ENCODE measurements at places on chromosomes 13 and 19.

- no peak for DNase-seq
Measured at GRCh38 chr13:75812751-75813181, 176.6 kb downstream of the LMO7 start.

DNA sequence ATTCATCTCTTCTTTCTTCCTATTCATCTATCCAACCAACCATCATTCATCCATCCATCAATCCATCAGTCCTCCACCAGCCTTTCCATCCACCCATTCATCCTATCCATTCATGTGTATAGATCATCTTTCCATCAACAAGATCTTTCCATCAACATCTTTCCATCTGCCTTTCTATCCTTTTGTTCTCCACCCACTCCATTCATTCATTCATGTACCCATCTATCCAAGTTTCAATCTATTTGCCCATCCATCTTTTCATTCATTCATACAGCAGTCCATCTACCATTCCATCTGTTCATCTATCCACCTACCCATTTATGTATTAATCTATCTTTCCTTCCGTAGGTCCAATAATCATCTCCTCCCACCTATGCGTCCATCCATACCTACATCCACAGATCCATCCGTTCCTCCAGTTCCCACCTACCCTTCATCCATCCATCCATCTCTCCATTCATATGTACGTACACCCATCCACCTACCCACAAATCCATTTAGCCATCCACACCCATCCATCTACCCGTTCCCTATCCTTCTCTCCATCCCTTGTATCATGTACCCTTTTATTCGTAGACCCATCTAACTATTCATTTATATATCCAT is 53.3 kb downstream of the RYR1 start:
- DNase-seq = no peak

DNA sequence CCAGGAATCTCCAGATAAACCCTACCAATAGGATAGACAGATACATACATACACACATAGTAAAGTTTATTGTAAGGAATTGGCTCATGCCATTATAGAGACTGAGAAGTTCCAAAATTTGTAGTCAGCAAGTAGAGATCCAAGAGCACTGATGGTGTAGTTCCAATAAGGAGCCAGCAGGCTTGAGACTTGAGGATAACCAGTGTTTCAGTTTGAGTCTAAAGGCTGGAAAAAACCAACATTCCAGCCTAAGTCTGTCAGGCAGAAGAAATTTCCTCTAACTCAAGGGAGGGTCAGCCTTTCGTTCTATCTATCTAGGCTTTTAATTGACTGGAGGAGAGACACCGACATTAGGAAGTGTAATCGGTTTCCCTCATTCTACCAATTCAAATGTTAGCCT is 110.2 kb upstream of the TSHZ3 start:
- no peak for DNase-seq

DNA sequence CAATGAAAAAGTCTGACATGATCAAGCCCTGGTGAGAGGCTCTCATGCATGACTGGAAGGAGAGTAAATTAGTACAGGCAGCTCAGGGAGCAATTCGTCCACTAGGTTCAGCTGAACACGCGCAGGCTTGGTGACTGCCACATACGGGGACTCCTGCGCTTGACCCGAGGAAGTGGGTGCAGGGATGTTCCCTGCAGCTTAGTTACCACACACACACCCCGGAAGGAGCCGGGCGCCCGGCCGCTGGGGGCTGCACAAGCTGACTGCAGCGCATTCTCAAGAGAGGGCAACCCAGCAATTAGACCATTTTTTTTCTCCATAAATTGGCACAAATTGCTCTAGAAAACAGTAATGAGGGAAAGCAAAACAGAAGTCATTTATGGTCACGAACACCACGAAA is 23.0 kb upstream of the MIER2 start:
- no peak for DNase-seq

DNA sequence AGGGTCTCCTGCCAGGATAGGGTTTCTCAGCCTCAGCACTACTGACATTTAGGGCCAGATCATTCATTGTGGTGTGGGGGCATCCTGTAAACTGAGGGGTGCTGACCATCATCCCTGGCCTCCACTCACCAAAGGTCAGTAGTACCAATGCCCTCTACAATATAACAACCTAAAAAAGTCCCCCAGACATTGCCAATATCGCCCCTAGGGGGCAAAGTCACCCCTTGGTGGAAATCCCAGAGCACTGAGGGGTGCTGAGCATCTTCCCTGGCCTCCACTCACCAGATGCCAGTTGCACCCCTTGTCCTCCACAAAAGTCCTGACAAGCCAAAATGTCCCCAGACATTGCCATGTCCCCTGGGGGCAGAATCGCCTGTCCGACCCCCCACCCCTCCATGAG is 21.6 kb downstream of the CPAMD8 start:
- no peak for DNase-seq

GRCh38 chr13:20311596-20311995 is 79.5 kb upstream of the GJB6 start:
- no peak for DNase-seq

DNA sequence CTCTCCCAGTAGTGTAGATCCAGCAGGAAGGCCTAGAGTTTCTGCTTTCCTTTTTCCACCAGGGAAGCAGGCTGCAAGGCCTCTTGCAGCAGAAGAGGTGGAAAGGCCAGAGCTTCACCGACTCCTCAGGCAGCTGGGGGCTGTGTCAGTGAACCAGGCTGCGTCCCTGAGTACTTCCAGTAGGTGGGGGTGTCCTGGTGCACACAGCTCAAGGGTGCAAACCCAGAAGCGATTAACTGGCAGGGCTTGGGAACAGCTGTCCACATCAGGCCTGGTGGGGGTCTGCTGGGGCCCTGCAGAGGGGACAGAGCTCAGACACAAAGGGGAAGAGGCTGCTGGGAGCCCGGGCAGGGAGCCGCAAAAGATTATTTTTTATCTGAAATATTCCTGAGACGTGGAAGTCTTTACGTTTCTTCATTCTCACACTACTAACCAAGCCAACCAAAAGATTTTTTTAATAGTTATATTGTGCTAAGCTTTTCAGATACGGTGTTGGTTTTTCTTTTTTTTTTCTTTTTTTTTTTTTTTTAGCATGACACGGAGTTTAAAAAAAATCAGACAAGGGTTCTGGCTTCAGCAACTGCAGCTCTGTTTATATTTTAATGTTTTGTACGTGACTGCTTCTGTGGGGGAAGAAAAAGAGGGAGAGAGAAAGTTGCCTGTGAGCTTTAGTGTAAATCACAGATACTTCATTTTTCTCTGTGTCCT is 11.0 kb downstream of the TSHZ3 start:
- DNase-seq = no peak

GRCh38 chr13:35886332-35887114 is 244.7 kb downstream of the DCLK1 start:
- DNase-seq = no peak

GRCh38 chr13:28031220-28031895 is 42.9 kb upstream of the URAD start:
- no peak for DNase-seq

- no peak for DNase-seq
Measured at GRCh38 chr13:114237415-114238112, 2.9 kb downstream of the CDC16 start.

DNA sequence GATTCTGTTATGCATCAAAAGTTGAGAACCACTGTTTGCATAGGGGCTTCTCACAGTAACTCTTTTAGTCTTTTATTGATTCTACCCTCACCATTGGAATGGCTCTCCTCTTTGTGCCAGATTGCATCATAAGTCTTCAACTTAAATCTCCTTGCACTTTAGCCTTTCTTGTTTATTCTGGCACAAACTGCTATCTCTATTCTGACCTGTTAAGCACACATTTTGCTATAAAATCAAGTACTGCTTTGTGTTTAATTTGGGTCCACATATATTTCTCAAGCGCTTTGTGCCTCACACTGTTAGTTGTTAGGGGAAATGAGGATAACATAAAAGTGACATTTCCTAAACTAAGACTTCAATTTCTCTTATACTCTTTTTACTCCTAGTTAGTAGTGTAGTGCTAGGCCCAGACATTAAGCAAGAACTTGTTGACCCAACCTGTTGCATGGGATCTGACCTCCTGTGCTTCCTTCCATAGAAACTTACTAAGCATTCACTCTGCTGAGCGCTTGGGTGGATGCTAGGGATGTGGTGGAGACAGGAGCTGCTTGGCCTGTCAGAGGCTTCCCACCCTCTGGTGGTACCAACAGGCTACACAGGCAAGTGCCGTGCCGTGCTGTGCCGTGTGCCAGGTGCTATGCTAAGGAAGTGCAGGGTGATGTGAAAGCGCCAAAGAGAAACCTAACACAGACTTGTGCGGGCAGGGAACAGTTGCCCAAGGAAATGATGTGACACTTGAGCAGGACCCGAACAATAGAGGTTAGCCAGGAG is 1.2 kb downstream of the UTP14C start:
- DNase-seq = no peak

GRCh38 chr13:98879127-98879520 is 98.7 kb downstream of the DOCK9 start:
- no peak for DNase-seq

DNA sequence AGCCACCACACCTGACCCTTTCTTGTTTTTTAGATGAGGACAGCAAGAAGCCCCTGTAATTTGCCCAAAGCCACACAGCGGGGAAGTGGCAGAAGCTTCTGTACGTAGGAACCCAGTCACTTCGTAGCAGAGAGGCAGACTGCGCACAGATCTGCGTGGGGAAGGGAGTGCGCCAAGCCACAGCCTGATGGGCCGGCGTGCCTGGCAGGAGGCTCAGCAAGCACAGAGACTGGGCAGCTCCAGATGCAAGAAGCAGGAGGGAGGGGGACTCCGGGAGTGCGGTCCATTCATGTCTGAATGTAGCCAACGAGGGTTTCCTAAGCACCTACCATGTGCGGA is 347 bp upstream of the TJP3 start:
- DNase-seq = no peak

- DNase-seq = no peak
Measured at GRCh38 chr19:31537136-31537535, 187.9 kb upstream of the TSHZ3 start.

- DNase-seq = no peak
Measured at GRCh38 chr13:26561651-26562511, 4.4 kb downstream of the WASF3 start.

GRCh38 chr13:44354884-44355283 is 18.7 kb upstream of the SERP2 start:
- DNase-seq = no peak

GRCh38 chr13:92137520-92137919 is 739.1 kb downstream of the GPC5 start:
- no peak for DNase-seq

GRCh38 chr13:48302871-48303358 is 636 bp upstream of the RB1 start:
- no peak for DNase-seq

- no peak for DNase-seq
Measured at GRCh38 chr13:80166352-80166751, 174.6 kb downstream of the SPRY2 start.

DNA sequence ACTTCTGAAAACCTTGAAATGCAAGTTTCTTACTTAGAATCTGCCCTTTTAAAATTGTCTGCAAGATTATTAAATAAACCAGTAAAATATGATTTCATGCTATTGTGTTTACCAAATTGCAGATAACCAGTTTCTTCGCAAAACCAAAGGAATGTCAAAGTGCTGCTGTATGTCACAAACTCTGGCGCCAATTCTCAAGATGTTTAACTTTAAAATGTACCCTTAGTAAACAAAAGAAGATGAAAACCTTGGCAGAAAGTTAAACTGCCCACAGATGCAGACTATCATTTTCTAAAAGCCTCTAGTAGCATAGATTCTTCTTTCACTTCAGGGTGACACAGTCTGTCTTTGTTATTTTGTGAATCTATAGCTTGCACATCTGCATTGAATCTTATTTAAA is 189.2 kb downstream of the SLITRK6 start:
- no peak for DNase-seq

DNA sequence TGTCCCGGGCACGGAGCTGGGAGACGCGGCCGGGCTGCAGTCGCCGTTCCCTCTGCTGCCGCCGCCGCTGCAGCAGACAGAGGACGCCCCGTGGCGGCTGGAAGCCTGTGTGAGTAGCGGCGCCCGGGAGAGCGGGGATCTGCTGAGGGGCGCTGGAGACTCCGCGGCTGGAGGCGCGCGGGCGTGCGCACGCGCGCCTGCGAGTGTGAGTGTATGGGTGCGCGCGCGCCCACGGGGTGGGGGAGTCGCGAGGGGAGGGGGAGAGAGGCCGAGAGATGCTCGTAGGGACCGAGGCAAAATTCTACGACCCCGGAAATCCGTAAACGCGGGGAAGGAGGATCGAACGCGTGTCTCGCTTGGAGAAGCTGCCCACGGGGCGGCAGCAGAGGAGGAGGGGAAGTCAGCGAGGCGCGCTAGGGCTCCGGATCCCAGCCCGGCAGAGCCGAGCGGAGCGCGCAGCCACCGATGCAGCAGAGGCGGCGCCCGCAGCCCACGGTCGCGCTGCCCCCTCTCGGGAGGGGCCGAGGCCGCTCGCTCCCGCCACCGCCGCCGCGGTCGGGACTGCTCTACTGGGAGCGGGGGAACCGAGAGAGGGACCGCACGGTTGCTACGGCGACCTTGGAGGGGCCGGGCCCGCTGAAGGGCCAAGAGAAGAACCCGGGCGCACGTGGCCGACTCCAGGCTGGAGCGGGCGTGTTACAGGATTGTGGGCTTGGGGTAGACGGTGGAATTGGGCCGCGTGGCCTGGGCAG is at the start of gene ENOX1:
ENOX1 (minus strand) TSS at position 207 of the 752 bp plus-strand sequence.
- no peak for DNase-seq

- DNase-seq = no peak
Measured at GRCh38 chr13:99265162-99265800, 7.1 kb upstream of the GPR18 start.

GRCh38 chr13:21235174-21235573 is 58.7 kb downstream of the MRPL57 start:
- DNase-seq = no peak

DNA sequence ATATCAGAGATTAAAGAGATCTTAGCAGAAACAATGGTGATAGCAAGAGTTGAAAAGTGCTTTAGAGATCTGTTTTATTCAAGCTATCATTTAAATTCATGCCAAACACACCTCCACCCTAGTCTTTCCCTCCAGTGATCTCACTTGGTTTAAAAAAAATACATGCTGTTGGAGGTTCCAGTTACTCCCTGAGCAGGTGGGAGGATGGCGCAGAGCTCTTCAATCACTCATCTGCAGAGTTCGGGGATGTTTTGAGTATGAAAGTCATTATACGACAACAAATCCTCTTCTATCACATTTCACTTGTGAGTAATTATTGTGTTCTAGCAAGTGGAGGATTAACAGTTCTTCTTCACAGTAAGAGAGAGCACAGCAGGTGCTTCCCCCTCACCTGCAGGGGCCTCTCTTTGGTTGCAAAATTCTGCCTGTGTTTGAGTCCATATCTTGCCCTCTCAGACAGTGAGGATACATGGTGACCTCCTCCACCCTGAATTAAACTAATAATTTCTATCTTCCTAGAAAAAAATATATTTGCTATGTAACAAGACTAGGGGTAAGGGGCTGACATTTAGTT is 376.7 kb downstream of the LIG4 start:
- DNase-seq = no peak

GRCh38 chr13:113451951-113452421 is 1.3 kb downstream of the ADPRHL1 start:
- no peak for DNase-seq

DNA sequence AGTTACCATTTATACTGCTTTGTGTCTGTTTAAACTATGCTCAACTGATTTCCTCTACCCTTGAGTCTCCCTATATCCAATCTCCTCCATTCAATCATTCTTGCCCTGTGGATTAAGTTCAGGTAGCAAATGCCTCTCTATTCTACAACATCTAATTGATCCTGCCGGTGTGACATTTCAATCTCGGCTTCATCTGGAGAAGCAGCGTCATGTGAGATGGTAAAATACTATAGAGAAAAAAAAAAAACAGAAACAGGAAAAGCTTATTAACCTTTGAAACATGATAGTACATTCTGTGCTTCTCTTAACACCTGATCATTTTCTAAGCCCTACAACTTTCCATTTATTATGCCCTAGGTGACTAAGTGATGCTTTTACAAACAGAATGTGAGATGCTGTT is 89.4 kb downstream of the KCTD12 start:
- no peak for DNase-seq
